ENCODE measurements at places on chromosomes 4 and X.

GRCh38 chr4:154367659-154368058, 123.9 kb downstream of the DCHS2 start:
- no peak for DNase-seq

DNA sequence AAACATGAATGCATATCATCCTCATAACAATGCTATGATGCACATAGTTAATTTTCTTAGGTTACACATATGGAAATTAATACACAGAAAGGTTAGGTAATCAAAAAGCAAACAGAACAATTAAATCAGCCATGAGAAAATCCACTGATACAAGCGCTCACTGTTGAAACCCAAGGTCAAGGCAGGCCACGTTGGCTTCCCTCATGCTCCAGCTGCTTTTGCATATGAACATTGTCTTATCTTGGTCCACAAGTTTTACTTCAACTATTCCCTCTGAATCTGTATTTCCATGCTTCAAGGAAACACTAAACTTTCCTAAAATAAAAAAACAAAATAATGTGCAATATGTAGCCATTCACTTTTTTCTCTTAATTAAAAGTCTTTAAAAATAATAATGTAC, 34.5 kb upstream of the PLA2G12A start:
- DNase-seq = no peak

- DNase-seq = no peak
Observed at GRCh38 chr4:123503698-123504363, 107.2 kb downstream of the SPRY1 start.

DNA sequence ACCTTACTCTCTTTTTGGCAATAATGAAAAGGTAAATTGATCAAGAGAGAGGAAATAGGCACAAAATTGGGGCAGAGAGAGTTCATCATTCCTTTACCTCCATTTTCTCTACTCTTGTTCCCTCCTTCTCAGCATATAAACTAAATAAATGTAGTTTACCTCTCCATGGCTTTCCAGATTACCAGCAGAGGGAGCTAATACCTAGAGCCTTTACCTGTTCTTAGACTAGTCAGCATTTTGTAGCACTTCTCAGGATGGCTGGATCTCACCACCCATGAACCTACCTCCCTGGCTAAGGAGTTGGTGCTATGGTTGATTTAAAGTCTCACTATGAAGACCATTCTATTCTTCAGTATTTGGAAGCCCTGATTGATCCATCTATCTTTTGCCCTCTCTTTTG, 15.7 kb downstream of the OFD1 start:
- DNase-seq = no peak

DNA sequence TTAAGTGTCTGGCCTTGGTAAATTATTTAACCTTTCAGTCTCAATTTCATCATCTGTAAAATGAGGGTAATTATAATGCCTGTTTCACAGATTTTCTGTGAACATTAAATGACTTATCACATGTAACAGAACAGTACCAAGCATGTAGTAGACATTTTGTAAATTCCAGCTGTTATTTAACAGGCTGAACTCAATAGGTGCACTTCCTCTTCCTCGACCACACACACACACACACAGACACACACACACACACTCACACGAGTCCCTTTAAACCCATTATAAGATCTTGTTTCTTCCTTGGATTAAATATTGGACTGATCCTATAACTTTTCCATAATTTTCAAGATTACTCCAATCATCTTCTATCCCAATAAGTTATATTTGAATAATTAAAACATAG, 53.4 kb upstream of the COL25A1 start:
- no peak for DNase-seq

GRCh38 chr4:48102303-48102702, 31.7 kb downstream of the TXK start:
- no peak for DNase-seq

DNA sequence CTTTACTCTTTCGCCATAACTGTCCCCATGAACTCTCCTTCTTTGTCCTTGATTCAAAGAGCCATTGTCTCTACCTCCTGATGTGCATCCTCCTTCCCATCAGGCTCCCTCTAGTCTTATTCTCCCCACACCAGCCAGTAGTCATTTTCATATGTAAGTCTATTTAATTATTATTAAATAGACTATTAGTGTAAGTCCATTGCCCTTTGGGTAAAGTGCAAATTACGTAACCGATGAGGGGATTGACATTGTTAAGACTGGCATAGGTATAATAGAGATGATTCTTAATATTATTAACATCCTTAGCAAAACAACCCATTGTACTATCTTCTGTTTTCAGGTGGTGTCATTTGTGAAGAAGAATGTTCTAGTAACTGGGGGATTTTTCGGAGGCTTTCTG, 16.7 kb downstream of the CMC4 start:
- no peak for DNase-seq

DNA sequence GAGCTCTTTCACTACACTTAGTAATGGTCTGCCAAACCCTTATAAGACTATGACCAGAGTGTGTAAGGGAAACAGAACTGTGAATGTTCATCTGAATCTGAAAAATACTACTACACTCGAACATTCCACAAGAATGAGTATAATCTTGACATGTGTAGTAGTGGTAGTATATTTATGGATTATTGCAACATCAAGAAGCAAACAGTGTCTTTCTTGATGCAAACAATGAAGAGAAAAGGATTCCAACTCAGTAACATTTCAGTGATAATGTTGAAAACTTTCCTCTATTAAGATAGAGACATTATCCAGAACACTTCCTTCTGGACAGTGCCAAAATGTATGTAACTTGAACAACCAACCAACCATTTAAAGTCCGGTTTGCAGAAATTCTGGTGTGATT, 394.7 kb upstream of the CPEB2 start:
- DNase-seq = no peak

- DNase-seq = no peak
Observed at GRCh38 chr4:740656-741282, 35.1 kb downstream of the PCGF3 start.

GRCh38 chrX:154040863-154041262, 21.2 kb upstream of the IRAK1 start:
- DNase-seq = no peak

DNA sequence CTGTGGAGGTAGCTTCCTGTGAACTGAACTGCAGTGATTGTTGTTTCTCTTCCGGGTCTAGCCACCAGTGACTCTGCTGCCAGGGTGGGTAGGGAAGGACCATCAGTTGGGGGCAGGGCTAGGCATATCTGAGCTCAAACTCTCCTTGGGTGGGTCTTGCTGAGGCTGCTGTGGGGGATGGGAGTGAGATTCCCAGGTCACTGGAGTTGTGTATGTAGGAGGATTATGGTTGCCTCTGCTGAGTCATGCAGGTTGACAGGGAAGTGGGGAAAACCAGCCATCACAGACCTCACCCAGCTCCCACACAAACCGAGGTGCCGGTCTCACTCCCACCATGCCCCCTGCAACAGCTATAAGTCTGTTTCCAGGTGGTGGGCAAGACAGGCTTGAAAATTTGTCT, 1937.8 kb downstream of the PCDH7 start:
- DNase-seq = no peak
